ENCODE measurements at places on chromosomes 12 and 14.

DNA sequence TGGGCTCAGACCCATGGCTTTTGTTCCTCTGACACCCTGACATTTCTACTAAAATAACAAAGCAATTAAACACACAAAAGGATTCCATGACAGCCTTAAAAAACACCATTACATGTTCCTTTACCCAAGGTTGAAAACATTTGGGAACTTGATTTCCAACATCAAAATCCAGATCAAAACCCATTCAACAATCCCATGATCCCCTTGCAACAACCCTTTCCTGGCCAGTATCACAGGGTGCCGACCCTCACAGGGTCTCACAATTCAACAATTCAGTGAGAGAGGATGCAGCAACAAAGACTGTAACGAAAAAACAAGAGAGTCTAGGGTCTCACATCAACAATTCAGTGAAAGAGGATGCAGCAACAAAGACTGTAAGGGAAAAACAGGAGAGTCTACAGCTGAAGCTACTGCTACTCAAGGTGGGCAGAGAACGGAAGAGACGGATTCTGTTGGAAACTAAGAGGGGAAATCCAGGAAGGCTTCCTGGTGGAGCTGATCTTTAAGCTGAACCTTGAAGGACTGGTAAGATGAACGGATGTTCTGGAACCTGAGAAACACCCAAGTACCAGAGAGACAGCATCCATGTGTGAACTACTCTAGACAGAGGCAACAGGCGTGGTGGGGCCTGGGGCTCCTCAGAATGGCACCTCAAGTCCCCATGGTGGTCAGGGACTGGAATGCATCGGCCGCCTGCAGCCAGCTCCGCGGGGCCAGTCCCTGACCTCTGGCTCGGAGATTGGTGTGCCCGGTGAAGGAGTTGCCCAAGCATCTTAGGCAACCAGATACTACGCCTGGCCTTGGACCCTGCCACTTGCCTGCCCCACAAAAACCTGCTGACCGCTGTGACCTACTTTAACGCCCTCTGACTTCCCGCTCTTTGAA, 22.7 kb upstream of the ZFP36L1 start:
- DNase-seq, result no peak

DNA sequence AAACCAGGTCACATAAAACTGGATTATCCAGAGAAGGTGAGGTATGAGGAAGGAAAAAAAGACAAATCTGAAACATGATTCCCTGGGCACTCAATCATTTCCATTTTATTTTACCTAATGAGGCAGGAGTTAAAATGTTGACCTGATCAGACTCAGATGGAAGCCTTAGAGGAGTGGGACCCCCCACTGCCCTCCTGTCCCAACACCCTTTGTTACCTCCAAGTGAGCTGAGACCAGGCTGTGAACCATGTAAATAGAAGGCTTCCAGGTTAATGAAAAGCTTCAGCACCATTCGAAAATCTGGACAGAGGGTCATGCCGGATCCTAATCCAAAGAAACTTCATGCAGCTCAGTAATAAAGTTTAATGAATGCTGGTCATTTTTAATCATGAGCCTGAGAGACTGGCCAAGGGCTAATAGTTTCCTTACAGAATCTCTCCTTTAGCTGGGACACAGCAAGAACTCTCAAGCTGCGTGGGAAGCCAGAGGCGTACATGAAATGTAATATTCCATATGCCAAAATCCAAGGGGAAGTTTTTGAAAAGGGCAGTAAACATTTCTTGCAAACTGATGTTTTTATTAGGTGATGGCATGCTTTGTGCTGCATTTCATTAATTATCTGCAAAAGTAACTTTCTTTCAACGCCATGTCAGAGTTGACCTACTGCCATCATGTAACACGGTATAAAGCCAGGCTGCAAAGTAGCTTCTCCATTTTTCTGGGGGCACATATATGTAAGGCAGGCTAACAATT, 183.0 kb downstream of the PAX9 start:
- no peak for DNase-seq

GRCh38 chr12:6352193-6353173, 10.6 kb upstream of the TNFRSF1A start:
- DNase-seq, result no peak

- no peak for DNase-seq
These were observed 57.2 kb upstream of the USP44 start for GRCh38 chr12:95608252-95609033.

- DNase-seq, result no peak
These were observed 7.5 kb upstream of the CCDC177 start for GRCh38 chr14:69582212-69582611.

DNA sequence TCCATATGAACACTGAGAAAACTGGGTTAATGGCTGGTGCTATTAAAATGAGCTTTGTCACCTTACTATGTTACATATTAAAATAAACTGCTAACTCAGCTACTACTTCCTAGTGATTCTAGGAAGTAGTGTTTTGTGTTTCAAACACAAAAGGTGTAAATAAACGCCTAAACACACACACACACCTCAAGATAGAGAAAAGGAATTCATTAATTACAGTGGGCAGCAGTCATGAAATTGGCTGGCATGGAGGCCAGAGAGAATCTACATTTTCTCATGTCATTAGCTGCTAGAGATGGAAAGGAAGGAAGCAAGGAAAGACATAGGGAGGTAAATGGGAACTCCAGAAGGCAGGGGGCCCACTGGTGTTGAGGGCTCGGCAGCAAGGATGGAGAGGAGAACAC, 787 bp upstream of the PRMT5 start:
- DNase-seq, result no peak

DNA sequence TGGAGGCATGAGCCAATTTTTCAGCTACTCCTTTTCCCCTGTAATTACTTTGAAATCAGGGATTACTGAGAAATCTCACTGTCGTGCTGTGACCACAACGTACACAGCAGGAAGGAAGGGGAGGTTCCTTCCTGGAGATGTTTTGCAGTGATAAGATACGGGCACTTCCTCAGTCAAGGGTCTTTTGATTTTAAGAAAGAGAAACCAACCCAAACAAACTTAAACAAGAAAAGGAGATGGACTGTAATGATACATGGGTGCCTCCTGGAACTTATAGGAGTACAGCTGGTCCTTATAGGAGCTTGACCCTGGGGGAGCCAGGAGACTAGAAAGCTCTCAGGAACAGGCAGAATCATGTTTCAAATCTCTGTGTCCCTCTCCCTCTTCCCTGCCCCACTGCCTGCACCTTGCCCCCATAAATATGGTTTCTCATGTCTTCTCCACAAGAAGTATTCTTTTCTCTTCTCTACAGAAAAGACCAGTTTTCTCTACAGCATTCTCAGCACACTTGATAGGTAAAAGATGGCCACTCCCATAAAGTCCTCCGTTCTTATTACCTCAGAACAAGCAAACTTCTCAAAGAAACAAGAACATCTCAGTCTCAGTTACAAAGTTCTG, 281.1 kb upstream of the AMIGO2 start:
- no peak for DNase-seq

DNA sequence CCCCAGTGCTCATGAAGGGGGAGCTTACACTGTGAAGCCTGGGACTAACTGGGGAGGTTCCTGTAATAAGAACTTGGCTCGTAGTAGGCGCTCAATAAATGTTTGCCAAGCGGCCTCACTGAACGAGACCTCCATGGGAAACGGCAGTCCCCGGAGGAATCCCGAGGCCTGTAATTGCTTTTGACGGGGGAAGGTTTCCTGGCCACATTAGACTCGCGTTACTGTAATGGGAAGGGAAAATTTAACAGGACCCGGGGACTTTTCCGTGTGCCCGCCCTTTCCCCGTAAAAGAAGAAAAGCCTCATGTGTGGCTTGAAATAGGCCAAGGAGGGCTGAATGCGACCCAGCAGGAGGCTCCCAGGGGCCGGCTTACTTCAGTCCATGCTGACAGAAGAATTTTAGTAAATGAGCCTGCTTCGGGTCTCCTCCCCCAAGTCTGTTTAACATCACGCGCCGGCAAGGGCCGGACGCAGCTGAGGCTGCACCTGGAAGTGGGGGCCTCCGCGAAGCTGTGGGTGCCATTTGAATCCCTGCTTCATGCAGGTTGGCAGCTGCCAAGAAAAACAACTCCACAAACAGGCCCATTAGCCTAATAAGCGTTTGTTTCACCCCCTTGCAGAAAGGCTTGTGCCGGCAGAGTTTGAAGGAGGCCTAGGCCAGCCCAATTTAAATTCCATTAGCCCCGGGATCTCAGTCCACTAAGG, 39.8 kb upstream of the PWP1 start:
- no peak for DNase-seq

- no peak for DNase-seq
These were observed 80.5 kb upstream of the RPH3A start for GRCh38 chr12:112711026-112711425.

DNA sequence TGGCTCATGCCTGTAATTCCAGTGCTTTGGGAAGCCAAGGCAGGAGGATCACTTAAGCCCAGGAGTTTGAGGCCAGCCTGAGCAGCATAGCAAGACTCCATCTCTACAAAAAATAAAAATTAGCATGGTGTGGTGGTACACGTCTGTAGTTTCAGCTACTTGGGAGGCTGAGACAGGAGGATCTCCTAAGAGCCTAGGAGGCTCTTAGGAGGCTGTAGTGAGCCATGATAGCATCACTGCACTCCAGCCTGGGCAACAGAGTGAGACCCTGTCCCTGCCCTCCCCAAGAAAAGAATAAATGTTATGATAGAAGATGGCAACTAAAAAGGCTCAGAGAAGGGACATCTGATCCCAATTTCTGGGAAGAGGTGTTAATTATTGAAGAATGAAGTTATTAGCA, 3.2 kb upstream of the MANSC1 start:
- DNase-seq, result no peak

GRCh38 chr12:94561943-94562411, 88.4 kb downstream of the TMCC3 start:
- DNase-seq, result peak; percentile 78

DNA sequence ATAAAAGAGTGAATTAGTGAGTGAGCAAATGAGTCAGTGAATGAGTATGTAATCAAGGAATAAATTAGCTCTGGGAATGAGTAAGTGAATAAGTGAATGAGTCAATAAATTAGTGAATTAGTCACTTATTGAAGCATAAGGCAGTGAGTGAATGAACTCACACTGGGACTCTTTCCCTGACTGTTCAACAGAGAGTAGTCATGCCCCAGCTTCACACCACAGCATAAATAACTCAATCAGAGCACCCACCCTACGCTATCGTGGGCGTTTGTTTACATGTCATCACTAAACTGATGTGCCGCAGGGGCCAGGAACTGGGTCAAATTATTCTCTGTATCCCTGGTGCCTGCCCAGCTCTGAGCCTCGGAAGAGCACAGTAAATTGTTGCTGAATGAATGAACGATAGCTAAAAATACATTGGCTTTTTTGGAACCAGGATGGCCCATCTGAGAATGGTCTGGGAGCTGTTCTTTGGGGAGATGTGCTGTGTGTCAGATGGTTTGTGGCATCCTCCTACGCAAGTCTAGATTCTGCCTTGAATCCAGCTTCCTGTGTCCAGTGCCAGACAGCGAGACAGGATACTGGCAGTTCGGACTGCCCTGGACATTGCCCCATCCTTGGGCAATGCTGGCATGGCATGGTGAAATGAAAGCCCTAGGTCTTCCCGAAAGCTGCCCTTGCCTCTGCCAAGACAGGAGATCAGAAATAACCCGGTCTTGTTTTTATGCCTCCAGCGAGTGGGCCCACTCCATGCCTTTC, 98.0 kb upstream of the RTL1 start:
- DNase-seq, result no peak

GRCh38 chr12:124979568-124979967, 9.4 kb downstream of the DHX37 start:
- DNase-seq, result no peak

GRCh38 chr12:82754856-82755255, 68.2 kb downstream of the TMTC2 start:
- DNase-seq, result no peak

- no peak for DNase-seq
These were observed 1.1 kb upstream of the IRF9 start for GRCh38 chr14:24159777-24160498.

DNA sequence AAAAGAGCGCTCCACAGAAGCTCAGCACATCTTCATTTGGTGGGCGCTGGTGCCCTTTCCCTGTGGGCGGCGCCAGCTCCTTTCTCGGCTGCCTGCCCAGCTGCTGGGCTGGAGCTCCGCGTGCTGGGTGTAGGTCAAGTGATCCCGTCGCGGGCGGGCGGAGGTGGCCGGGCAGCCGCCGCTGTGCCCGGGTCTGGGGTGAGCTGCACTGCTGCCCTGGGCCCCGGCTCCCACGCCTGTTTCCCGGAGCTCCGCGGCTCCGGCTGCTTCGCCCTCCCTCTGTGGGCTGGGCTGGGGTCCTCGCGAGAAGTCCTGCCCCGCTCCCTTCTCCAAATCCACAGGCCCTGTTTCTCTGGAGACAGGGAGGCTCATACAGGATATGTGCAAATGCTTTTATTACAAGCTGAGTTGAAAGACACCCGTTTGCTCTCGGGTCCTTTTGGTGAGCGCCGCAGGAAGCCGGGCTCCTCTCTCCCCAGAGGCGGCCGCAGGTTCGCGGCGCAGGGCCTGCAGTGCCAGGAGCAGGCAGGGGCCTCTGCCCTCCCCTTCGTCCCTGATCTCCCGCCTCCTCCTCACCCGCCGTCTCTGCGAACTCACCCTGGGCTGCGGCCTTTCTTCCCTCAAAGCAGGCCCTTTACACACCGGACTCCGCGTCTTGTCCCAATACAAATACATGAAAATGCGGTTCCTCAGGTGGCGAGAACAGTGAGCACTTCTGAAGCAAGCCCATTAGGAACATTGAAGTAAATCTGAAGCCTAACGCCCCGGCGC, 67.8 kb upstream of the CAPRIN2 start:
- DNase-seq, result peak; percentile 74

DNA sequence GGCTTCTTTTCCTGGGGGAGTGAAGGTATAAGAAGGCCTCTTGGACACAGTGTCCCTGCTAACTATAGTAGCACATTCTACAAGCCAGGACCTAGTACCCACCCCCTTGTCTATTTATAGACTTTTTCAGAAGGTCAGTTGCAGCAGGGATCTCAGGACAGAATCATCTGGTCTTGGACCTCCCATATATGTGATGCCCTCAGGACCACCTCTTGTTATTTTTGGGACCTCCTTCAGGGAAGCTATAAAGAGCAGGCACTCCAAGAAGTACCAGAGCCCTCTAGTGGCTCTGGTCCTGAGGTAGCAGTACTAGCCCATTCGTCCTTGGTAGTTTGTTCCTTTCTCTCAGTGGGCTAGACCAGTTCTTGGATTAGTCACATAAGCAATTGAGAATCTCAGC, 4.3 kb downstream of the COQ10A start:
- DNase-seq, result no peak

- DNase-seq, result peak; percentile 34
These were observed 75.2 kb upstream of the PLEKHG3 start for GRCh38 chr14:64628940-64629408.

DNA sequence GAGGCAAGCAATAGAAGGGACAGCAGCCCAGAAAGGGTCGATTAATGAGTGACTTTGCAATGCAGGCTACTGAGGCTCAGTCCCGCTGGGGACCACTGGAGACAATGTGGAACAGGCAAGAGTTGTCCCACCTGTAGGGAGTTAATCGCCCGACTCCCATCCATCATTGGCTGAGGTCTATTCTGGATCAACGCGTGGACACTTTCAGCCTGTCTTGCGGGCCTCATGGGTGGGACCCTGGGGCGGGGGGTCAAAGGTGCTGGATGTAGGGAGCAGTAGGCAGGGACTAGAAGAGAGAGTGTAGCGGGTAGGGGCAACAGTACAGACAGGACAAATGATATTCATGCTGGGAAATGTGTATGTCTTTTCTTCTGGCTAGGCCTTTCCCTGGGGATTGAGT, 6.1 kb downstream of the IFI27L2 start:
- DNase-seq, result no peak

GRCh38 chr12:121093487-121093891, 39.2 kb upstream of the P2RX7 start:
- no peak for DNase-seq

- no peak for DNase-seq
These were observed 338.8 kb downstream of the DPF3 start for GRCh38 chr14:72554994-72555608.
